ENCODE measurements at places on chromosomes 1 and 21. TPM values are rescaled to one million over a fixed set of nuclear protein-coding genes. Genes with fewer than 3 reads are reported as not detected.

Gene SPRR2F
- total RNA-seq = not detected

Gene KRTAP13-4
- total RNA-seq = not detected

DNA sequence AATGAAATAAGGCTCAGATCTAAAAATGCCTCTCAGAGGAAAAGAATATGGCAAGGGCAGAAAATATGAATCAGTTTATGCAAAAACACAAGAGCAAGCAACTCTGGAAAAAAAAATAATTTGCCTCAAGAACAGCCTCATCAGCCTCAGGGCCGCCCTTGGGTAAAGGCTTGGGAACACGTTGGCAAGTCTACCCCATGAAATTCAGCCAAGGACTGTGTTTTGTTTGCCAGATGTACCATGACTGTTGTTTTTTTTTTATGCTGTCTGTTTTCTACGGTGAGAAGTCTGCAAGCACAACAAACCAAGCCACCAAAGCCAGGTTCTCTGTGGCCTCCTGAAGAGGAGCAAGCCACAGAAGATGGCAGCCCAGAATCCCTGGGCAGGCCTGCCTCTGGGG is 18.0 kb downstream of the HHIPL2 start:
- DNase-seq = no peak

Gene ZNF644
- total RNA-seq = 46.6 TPM

Gene DCDC2B
- total RNA-seq = not detected

Data from SJSA1 (cell line).